ENCODE measurements at places on chromosomes 4 and X. TPM values are rescaled to one million over a fixed set of nuclear protein-coding genes. Genes with fewer than 3 reads are reported as not detected.

IL1RAPL1 gene
- total RNA-seq = 12.5 TPM

MUC7 gene
- total RNA-seq = not detected

PRDM8 gene
- 5.7 TPM for total RNA-seq

MAGEB2 gene
- not detected for total RNA-seq

KLHL15 gene
- total RNA-seq = 11.1 TPM

ADGRG2 gene
- total RNA-seq = under 0.01 TPM

UGT8 gene
- not detected for total RNA-seq

PF4V1 gene
- total RNA-seq = not detected

MAP3K15 gene
- total RNA-seq = under 0.01 TPM

DCAF4L1 gene
- total RNA-seq = 0.18 TPM

MAP7D2 gene
- under 0.01 TPM for total RNA-seq

NAA15 gene
- 43.4 TPM for total RNA-seq
